Activated naive CD8-positive, alpha-beta T cell treated with anti-CD3 and anti-CD28 coated beads, Interleukin-2, amount 50 U/mL, for 24 hours (primary cell): ENCODE measurements at places on chromosomes 3 and 15.

- DNase-seq = no peak
These were observed 316.1 kb upstream of the TPRG1 start for GRCh38 chr3:188855675-188856074.

GRCh38 chr3:150703299-150703755 is 393 bp downstream of the ERICH6 start:
- peak; percentile 60 for DNase-seq

- DNase-seq = no peak
These were observed 14.9 kb downstream of the SORD start for GRCh38 chr15:45037936-45038335.

DNA sequence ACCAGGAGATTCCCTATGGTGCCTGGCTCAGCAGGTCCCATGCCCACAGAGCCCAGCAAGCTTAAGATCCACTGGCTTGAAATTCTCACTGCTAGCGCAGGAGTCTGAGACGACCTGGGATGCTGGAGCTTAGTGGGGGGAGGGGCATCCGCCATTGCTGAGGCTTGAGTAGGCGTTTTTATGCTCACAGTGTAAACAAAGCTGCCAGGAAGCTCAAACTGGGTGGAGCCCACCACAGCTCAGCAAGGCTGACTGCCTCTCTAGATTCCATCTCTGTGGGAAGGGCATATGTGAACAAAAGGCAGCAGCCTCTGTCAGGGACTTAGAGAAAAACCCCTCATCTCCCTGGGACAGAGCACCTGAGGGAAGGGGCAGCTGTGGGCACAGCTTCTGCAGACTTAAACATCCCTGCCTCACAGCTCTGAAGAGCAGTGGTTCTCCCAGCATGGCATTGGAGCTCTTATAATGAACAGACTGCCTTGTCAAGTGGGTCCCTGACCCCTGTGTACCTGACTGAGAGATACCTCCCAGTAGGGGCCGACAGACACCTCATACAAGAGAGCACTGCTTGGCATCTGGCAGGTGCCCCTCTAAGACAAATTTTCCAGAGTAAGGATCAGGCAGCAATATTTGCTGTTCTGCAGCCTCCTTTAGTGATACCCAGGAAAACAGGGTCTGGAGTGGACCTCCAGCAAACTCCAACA is 231.5 kb upstream of the SETMAR start:
- no peak for DNase-seq

DNA sequence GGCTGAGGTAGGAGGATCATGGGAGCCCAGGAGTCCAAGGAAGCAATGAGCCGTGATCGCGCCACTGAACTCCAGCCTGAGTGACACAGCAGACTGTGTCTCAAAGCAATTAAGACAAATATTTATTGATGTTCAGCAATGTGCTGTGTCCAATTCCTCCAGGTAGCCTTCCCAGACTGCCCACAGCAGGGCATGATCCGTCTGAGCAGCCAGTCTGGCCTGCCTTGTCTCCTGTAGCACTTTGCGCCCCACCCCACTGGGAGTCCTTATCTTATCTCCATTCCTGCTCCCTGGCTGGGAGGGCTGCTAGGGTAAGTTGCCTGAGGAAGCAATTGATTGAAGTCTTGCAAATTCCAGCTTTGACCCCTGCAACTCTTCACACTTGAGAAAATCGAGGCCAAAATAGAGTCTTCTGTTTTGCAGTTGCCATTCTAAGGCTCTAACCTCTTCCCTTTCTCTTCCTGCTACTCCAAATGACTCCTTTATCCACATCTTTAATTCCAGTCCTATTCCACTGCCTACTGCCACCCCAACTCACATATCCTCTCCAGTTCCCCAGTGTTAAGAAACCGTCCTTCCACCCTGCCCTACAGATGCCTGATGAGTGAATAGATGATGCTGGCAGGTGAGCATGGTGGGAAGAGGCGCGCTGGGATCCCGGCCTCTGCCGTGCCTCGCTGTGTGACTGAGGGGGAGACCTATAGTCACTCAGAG is 26.9 kb upstream of the LCTL start:
- no peak for DNase-seq

GRCh38 chr15:38255690-38256089 is 3.1 kb downstream of the SPRED1 start:
- DNase-seq = no peak

- no peak for DNase-seq
These were observed 8.9 kb downstream of the CFAP20DC start for GRCh38 chr3:59040902-59041301.

GRCh38 chr3:180704532-180704931 is 25.2 kb upstream of the CCDC39 start:
- no peak for DNase-seq

DNA sequence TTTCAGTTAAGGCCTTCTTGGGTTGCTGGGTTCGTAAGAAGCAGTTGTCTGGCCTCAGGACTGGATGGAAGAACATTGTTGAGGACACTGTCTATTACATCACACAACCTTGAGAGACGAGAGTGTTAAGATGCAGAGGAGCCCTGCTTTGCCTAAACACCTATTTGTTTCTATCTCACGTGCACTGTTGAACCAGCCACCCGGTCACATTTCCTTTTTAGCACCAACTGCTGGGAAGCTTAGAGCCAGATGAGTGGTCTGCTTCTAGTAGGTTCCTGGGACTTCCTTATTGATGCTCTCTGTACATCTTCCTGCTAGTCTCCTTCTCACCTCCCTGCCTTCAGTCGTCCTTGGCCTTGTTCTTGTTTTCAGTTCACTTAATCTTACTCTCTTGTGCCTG is 22.3 kb downstream of the CAND2 start:
- DNase-seq = no peak

- DNase-seq = no peak
These were observed 37.5 kb downstream of the GAP43 start for GRCh38 chr3:115660646-115661337.

DNA sequence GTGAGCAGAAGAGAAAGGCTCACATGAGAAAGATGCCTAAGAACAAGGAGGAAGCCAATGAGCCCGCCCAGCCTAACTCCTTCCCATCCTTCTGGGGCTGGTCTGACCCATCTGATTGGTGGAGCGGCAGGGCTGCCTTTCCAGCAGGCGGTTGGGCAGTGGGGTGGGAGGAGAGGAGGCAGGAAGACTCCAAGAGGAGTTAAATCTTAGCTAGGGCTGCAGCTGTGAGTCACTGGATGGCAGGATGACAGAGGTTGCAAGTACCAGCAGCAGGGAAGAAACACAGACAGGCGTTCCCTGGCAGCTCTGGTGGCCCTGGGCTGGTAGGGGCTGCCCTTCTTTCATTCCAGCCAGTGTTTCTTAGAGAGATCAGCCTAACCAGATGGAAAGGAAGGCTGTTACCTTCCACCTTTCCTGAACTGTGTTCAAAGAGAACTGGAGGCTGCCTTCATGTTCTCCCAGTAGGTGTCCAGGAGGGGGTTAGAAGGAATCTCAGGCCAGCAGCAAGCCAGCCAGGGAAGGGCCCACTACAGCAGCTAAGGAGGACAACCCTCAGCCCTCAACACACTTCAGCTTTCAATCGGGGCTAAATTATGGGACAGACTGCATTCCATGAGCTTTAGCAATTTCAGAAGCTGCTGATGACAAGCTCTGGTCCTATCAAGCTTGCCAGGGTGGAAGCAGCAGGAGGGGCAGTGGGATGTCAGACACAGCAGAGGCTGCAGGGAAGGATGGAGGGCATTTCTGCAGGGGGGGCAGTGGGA is 50.3 kb downstream of the CHSY1 start:
- DNase-seq = no peak

- no peak for DNase-seq
These were observed 16.5 kb upstream of the GLCE start for GRCh38 chr15:69143756-69144436.

DNA sequence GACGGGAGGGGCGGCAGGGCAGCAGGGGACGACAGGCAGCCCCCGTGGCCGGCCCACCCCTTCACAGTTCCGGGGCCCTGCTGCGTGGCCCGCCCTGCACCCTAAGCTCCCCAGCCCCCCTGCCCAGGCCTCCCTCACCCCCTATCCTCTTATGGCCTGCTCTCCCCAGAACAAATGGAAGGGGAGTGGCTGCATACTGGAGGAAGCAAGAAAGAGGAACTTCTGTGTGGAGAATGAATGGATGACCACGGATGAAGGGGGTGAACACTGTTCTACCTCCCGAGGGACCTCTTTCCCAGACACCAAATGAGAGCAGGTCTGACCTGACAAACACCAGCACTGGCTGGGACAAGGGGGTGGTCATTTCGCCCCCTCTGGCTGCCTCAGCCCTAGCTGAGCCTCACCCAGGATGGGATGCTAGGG is 25.0 kb downstream of the SEC61A1 start:
- no peak for DNase-seq

GRCh38 chr3:30112902-30113484 is 493.4 kb upstream of the TGFBR2 start:
- no peak for DNase-seq

GRCh38 chr3:112889357-112889756 is 42.7 kb upstream of the CD200R1L start:
- DNase-seq = no peak

DNA sequence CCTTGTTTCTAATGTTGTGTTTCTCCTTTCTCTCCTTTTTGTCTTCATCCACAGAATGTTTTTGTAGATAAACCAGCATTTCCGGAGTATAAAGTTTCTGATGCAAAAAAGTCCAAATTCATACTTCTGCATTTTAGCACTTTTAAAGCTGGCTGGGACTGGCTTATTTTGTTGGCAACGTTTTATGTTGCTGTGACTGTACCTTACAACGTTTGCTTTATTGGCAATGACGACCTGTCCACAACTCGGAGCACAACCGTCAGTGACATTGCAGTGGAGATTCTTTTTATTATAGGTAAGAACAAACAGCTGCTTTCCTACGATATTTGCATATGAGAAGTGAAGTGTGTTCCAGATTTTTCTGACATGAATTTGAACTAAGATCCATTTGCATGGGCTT is 199.4 kb downstream of the KCNH8 start:
- no peak for DNase-seq

GRCh38 chr3:140910860-140911259 is 30.8 kb upstream of the SLC25A36 start:
- DNase-seq = no peak

GRCh38 chr3:125967156-125967555 is 1.8 kb upstream of the ROPN1B start:
- no peak for DNase-seq

DNA sequence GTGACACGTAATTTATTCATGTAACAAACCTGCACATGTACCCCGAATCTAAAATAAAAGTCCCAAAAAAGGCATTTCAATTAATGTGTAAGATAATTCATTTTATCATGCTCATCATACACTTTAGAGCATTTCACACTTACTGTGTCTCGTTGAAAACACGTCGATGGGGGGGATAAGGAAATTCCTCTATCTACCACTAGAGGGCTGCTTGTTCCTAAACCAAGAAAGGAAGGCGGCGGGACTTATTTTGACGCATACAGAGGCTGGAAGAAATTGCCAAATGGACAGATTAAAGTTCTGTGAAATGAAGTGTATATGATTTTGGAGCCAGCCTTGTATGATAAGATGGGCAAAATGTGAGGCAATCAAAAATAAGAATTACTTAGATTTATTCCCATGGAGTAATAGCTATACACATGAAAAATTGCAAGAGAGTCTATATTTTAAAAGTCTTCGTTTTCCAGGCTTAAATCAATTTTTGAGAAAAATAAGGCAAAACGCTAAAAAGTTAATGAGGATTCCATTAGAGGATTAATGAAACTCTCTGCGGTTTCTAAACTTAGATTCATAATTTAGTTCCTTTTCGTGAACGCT is 346.8 kb downstream of the CNTN3 start:
- peak; percentile 3 for DNase-seq

DNA sequence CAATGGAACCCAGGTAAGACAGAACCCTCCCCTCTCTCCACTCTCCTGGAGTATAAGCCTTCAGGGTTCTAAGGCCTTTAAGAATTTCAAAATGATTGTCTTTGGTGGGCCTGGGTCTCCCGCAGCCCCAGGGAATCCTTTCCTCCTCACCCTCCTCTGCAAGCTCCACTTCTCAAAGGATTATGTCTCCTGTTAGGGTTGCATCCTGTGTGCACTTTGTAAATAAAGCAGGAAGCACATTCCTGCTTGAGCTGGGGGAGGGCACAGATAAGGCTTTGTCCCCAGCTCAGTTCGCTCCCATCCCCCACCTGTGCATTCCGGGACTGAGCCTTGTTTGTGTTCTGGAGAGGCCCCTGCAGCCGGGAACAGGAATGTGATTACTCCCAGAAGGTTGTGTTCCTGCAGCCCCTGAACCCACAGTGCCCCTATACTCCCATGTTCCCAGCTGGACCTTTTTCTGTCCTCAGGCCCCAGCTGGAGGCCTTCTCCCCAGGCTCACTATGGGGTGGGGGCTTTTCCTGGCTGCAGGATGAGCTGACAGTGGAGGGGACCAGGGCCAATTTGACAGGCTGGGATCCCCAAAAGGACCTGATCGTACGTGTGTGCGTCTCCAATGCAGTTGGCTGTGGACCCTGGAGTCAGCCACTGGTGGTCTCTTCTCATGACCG is 9.5 kb downstream of the TYRO3 start:
- DNase-seq = no peak

DNA sequence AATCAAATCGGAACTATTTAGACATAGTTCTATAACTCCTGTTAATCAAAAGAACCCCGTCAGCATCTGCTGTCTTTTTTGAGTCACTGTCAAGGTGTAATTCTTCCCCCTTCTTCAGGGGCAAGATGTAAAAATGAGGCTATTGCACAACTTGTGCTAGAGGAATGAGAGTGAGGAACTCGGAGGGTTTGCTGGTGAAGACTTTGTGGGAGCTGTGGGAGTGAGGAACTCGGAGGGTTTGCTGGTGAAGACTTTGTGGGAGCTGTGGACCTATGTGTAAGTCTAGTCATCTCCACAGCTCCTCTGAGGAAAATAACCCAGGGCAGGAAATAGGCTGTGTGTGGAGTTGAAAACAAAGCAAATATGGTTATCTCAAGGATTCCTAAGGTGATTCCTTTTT is 2.5 kb upstream of the CERS3 start:
- DNase-seq = no peak

- no peak for DNase-seq
These were observed 81.2 kb upstream of the TCF12 start for GRCh38 chr15:56837273-56837672.

DNA sequence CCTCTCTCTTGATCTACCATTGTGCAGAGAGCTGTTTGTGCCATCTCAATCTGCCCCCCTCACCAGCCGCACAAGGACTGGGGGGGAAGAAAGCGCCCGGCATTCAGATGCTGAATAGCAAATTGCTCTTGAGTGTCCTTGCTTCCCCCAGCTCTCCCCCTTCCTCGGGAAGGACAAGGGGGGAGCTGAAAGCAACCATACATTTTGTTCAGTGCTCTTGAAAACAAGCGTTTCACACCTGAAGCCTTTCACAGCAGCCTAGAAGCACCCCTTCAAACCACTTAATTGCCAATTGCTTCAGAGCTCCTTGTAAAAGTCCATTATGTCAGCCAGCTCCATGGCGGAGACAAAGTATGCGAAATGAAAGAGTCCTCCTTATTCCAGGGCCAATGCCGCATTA is 540.1 kb downstream of the NR2F2 start:
- DNase-seq = no peak

GRCh38 chr3:44950275-44950734 is 25.7 kb downstream of the ZDHHC3 start:
- DNase-seq = no peak

GRCh38 chr15:88742161-88742560 is 61.1 kb upstream of the ACAN start:
- no peak for DNase-seq
